ENCODE measurements at places on chromosomes 1 and 21.

DNA sequence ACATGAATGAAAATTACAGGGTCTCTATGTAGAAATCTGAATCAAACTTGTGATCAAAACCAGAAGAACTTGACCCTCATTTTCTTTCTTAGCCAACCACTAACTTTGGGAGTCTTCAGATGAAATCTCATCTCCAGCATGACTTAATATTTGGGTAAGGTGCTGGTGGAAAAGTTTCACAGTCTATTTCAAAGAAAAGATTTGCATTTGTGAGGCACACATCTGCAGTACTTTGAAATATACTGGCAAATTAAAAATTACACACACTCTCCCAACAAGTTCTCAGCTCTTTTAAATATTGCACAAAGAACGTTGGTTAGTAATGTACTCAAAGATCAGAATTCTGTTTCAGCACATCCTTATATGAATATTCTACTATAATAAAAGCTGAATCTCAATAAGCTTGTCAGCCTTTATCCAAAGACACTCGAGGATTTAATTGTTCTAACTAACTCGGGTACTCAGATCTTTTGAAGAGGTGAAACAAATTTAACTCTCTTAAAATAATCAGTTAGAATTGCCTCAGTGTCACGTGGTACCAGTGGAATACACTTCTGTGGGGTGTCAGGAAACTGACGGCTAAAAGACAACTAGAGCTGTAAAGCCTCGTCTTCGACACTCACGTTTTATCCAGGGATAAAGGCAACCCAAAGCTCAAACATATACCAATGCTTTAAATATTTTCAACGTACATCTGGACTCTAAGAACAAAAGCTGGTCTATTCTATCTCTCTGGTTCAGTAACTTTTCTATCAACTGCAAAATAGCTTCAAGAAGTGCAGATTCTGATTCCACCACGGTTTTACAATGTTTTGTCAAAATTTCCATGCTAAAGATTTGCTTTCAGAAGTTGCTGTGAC, 19.0 kb downstream of the SAMSN1 start:
- DNase-seq = no peak

GRCh38 chr1:158716335-158716734, 4.2 kb downstream of the OR6K3 start:
- no peak for DNase-seq

DNA sequence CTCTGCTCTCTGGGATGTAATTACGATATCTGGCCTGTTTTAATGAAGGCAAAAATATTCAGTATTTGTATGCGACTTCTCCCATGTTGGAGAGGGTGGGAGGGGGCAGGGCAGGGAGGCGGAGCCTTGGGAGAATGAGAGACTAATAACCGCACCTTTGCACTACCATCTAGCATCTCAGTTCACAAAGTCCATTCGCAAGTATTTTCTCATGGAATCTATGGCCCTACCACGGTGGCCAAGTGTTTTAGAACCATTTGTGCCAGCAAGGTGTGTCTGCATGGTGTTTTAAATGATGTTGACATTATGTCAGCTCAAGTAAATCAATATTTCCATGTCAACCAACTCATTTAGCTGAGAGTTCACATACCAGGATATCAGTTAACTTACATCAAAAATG, 14.3 kb upstream of the BLACAT1 start:
- DNase-seq = no peak

GRCh38 chr1:203343956-203344754, 6.8 kb downstream of the FMOD start:
- no peak for DNase-seq

DNA sequence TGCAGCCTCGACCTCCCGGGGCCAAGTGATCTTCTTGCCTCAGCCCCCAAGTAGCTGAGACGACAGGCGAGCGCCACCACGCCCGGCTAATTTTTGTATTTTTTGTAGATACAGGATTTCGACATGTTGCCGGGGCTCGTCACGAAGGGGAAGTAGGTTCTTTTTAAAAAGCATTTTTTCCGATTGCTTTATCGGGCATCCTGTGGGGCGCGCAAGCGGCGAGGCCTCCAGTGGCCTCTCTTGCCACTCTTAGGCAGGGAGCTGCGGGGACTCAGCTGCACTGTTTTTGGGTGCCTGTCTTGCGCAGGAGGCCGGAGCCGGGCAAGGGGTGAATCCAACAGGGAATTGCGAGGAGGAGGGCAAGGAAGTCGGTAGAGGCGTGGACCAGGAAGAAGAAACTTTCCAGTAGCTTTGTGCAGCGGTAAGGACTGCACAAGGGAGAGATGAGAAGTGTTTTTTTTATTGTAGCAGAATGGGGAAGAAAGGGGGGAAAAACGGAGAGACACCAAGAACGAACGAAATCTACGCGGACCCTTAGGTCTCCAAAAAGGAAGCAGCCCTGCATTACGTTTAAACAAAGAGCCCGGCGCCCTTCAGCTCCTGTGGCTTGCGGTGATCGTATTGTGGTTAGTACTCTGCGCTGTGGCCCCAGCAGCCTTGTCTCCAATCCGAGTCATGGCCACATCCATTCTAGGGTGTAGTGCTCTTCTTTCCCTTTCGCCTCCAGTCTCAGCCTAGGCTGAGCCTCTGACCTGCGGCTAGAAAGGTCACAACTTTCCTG, 164.8 kb downstream of the PPIAL4G start:
- DNase-seq = no peak

- DNase-seq = no peak
Measured at GRCh38 chr1:217032715-217033367, 309.6 kb upstream of the ESRRG start.

- DNase-seq = no peak
Measured at GRCh38 chr1:24062221-24062620, 49.7 kb downstream of the MYOM3 start.

DNA sequence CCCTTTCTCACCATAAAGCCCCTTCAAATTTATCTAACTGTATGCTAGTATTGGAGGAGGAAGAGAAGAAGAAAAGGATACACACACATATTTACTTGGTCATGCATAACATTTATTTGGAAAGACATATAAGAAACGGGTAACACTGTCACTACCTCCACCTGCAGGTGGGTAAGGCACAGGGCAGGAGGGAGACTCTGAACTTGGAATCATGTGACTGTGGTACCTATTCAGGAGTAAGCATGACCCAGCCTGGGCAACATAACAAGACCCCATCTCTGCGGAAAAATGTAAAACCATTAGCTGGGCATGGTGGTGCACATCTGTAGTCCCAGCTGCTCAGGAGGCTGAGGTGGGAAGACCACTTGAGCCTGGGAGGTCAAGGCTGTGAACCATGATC, 1.4 kb upstream of the PADI6 start:
- no peak for DNase-seq

DNA sequence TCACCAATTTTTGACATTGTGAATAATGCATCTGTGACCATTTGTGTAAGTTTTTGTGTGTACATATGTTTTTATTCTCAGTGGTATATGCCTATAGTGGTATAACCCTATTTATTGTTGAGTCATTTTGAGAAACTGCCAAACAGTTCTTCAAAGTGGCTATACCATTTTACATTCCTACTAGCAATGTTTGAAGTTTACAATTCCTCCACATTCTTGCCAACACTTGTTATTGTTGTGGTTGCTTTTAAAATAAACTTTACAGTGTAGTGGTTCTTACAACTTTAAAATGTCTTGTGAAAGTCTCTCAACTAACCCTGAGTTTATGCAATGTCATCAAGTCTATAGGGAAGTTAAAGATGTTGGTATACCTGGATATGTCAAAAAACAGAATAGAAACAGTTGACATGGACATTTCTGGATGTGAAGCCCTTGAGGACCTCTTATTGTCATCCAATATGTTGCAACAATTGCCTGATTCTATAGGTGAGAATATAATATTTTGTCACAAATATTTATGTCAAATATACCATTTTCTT, 219.4 kb downstream of the LRRC40 start:
- no peak for DNase-seq

GRCh38 chr1:170162459-170163246, 16.9 kb downstream of the NTMT2 start:
- DNase-seq = no peak

GRCh38 chr1:69524015-69524414, 43.7 kb upstream of the LRRC7 start:
- no peak for DNase-seq

DNA sequence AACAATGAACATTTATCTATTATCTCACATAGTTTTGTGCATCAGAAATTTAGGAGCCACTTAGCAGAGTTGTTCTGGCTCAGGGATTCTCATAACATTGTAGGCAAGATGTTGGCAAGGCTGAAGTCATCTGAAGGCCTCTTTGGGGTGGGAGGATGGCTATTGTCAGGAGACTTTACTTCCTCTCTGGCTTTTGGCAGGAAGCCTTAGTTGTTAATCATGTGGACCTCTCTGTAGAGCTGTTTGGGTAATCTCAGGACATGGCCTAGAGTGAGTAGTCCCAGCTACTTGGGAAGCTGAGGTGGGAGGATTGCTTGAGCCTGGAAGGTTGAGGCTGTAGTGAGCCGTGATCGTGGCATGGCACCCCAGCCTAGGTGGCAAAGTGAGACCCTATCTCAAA, 40.2 kb downstream of the RASAL2 start:
- DNase-seq = peak; percentile 19

GRCh38 chr21:45979651-45980050, 1.9 kb upstream of the COL6A1 start:
- no peak for DNase-seq

DNA sequence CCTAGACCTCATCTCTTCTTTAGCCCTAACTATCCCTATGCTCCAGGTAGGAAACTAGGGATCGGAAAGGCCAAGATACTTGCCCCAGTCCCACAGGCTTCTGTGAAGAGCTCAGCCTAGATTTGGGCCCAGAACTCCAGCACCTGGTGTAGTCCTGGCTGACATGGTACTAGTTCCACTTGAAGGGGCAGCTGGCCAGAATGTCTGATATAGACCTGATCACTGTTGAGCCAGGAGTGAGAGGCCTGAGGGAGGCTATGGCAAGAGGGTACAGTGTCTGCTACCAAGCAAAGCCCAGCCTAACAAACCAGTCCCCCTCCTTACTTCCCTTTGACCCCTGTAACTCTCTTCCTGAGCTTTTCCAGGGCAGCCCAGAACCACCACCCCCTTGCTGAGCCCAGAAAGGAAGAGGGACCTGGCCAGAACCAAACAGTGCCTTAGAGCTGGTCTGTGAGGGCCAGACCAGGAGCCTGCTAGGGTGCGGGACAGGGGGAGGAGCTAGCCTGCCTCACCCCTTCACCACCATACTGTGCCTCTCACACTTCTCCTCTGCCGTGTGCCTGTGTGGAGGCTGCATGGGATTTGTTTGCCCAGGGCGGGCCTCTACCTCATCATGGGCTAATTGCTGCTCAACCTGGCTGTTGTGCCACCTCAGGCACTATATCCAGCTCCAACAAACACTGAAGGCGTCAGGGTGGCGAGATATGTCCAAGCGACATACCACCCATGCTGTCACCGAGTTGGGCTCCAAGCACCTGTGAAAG, 10.9 kb downstream of the POMGNT1 start:
- peak; percentile 86 for DNase-seq

DNA sequence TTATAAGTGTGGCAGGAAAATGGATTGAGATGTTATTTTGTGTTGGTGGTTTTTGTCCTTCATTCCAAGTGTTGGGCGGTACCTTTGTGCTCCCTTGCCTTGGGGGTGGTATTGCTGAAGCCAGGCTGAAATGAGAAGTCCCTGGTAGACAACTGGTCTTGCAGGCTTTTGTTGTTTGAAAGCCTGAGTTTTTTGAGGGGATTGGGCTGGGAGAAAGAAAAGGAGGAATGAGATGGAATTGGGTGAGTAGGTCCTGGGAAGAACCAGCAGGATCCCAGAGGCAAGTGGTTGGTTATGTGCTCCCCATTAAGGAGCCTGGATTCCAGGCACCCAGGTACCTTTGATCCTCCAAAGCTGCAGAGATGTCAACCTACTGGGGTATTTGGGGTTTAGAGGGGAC, 93.7 kb upstream of the SLC2A1 start:
- no peak for DNase-seq

DNA sequence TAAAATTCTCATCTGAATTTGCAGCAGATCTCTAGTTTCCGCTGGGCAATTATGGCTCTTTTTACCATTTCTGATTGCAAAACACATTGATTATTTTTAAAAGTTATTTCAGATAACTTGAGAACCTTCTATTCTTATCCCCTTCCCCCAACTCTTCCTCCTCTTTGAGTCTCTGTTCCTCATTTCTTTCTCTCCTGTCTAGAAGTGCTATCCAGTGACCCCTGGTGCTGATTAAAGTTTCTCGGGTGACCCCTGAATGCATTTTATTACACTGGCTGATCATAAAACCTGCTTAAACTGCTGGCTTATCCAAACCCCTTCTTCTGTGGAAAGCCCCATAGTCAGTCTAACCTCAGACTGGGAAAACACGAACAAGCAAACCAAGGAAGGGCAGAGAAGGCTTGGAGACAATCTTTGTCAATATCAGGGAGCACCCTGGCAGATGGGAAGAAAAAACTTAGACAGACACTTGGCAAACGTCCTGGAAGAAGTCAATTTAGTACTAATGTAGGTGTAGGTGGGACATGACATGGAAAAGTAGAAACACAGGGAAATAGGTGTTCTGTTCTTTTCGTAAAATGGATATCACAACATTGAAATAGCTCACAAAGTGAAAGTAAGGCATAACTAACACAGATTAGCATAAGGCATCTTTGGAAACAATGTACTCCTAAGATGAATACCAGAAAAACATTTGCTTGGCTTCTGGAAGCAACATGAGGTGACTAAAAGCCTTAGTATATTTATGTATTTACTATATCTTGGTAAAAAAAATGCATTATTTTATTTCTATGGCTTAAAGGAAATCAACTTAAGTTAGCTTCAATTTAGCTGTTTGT, 61.4 kb downstream of the GORAB start:
- no peak for DNase-seq

GRCh38 chr1:187883356-187883755, 1054.6 kb downstream of the PLA2G4A start:
- DNase-seq = no peak

DNA sequence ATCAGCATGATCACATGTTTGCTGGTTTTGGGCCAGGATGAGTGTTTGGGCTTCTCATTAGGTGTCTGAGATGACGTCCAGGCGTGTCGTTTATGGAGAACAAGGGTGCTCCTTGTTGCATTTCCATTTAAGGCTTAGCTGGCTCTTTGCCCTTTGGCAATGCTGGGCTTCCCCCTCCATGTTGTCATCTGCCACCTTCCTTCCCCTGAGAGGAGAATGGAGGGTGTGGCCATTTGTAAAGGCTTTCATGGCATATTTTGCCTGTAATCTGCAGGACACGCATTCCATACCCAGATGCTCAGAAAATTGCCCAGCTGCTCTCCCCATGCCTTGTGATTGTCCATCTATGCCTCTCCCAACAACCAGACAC, 27.7 kb downstream of the PKP1 start:
- DNase-seq = peak; percentile 39

GRCh38 chr1:20280341-20280740, 10.3 kb upstream of the VWA5B1 start:
- DNase-seq = peak; percentile 24
